K562 (cell line): ENCODE measurements at places on chromosomes 3 and 15. TPM values are rescaled to one million over a fixed set of nuclear protein-coding genes. Genes with fewer than 3 reads are reported as not detected.

The SLC6A11 gene
- not detected in 2 replicates for total RNA-seq

The KBTBD13 gene
- 0.11 and 0.13 TPM in 2 replicates for total RNA-seq

The ADGRG7 gene
- not detected in 2 replicates for total RNA-seq

The NEIL1 gene
- total RNA-seq, result 3.7 and 4.9 TPM in 2 replicates

The CCR4 gene
- 0.47 and 0.49 TPM in 2 replicates for total RNA-seq

The ACAD11 gene
- 3.4 and 3.7 TPM in 2 replicates for total RNA-seq
